Amniotic stem cell (primary cell): ENCODE measurements at places on chromosomes 12 and 14.

- no peak for DNase-seq
Observed at GRCh38 chr14:55731881-55732498, 152.0 kb downstream of the KTN1 start.

- DNase-seq: no peak
Observed at GRCh38 chr12:124653169-124653931, 85.9 kb upstream of the NCOR2 start.

DNA sequence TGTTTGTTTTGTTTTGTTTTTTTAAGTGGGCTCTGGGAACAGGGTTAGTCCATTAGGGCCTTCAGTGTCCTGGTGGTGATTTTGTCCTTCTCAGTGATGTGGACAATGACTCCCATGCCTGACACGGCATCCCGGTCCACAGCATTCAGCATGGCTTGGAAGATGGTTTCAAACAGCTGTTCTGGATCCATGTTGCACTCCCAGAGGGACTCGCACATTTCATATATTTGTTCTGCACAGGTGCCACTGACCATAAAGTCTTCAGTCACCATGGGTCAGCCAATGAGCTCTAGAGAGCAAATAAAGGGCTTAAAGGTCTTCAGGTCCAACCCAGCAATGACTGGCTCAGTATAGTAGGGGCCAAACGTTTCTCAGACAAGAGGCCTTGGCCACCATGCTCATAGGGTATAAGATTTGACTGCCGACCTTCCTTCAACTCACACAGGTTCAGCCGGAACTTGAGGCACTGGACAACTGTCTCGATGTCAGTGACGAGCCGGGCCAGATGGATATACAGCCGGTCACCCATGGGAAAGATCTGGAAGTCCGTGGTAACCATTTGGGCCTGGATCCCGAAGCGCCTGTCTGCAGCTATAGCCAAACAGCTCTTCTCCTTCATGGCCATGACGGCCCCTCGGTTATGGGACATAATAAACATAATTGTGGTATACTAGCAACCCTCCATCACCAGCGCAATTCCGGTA, 18.0 kb downstream of the OR10P1 start:
- no peak for DNase-seq

DNA sequence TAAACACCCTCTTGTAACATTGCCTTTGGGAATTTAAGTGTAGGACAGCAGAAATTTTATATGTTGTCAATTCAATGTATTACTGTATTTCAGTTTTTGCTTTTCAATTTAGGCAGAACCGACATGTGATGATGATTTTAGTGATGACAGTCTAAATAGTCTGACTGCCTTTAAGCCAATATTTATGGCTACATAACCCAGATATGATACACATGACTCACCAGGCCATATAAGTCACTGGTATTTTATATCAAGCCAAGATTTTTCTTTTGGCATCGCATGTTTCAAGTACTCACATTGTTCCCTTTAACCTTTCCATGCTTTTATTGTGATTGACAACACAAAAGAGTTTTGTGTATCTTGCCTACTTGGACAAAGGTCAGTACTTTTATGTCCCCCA, 13.6 kb upstream of the PPM1A start:
- no peak for DNase-seq

DNA sequence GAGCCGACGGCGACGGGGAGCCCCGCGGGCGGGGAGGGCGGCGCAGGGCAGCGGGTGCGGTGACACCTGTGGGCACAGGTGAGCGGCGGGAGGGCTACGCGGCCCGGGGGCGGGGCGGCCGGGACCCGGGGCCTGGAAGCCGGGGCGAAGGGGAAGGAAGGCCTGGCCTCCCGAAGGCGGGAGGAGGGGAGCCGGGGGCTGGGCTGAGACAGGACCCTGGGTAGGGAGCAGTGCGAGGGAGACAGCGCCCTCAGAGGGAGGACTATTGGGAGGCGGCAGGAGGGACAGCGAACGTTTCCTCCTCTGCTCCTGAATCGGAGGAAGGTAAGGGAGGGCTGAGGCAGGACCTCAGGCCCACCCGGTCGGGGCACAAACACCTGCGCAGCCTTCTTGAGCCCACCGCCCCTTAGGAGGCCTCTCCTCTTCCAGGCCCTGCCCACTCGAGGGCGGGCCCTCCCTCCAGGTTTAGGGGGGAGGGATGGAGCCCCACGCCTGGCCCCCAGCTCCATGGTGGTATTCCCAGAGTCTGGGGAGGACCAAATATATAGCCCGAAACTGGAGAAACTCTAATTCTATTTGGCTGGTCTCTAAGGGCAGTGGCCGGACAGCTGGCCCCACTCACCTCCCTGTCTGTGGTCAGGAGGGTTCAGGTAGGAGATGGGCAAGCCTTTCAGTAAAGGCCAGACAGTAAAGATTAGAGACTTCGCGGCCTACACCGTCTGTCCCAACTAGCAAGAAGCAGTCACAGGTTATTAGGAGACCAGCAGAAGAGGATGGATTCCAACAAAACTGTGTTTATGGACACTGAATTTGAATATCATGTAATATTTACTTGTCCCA, 509 bp downstream of the PLEKHG6 start:
- no peak for DNase-seq

DNA sequence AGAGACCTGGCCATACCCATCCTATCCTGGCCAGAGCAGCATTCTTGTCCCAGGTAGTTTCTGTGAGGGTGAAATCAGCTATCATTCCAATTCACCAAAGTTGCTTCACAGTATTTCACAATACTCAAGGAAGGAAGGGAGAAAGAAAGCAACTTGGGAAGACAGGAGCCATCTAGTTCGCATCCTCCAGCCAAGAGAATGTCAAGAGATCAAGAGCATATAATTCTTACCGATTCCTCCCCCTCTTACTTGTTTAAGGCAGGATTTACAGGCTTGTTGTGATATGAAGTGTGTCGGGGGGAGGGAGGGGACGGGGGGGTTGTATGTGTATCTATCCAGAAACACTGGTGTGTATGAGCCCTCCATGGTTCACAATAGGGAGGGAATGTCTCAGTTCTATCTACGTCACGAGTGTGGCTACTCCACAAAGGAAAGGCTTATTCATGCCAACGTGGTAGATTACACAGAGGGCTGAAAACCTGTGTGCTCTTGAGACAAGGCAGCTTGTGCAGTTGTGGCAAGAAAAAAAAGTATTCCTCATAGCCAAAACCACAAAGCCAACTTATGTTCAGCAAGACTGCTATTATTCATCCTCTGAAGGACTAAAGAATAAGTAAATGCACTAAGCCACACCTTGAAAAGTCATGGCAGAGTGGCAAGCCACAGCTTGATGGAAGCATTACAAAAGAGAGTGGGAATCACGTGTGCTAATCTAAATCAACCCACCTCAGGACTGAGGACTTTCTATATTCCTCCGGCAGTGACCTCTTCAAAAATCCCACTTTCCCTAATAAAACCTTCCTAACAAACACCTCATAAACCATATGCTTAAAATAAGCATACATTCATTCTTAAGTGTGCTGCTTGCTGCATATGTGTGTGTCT, 35.0 kb downstream of the CORO1C start:
- peak; percentile 78 for DNase-seq

- DNase-seq: no peak
Observed at GRCh38 chr14:90578283-90578985, 181.6 kb downstream of the CALM1 start.

GRCh38 chr12:131949431-131950181, at the start of gene EP400:
EP400 (plus strand) TSS chr12:131949942; CDS start chr12:131960620, 10,678 bp downstream.
- peak; percentile 91 for DNase-seq

GRCh38 chr12:81086342-81086741, 8.5 kb downstream of the ACSS3 start:
- no peak for DNase-seq

DNA sequence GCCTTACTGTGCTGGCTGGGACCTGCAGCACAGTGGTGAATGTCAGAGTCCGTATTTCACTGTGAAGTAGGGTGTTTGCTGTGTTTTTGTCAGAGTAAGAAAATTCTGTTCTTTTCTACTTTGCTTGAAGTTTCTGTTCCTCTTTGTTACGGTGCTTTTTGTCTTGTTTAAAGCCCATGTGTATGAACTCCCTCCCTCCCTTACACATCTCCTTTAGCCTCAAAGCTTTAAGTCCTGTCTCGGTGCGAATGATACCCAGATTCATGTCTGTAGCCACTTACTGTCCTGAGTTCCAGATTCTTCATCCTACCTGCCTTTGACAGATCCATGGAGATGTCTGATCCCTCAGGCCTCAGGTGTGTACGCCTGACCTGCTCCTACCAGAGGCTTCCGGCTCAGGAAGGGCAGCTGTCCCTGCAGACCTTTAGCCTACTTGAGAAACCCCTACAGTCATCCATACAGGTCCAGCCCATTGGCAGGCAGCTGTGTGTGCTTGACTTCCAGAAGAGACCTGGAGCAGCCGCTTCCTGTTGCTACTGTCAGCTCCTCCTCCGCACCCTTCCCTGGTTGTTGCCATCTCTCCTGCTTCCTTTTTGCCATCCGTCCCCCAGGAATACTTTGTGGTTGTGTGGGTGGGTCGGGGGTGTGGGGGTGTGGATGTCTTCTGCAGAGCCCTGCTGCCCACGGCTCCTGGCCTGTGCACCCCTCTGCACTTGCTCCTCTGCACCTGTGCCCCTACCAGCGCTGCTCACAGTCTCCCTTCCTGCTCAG, 72.9 kb downstream of the DDX51 start:
- DNase-seq: no peak

DNA sequence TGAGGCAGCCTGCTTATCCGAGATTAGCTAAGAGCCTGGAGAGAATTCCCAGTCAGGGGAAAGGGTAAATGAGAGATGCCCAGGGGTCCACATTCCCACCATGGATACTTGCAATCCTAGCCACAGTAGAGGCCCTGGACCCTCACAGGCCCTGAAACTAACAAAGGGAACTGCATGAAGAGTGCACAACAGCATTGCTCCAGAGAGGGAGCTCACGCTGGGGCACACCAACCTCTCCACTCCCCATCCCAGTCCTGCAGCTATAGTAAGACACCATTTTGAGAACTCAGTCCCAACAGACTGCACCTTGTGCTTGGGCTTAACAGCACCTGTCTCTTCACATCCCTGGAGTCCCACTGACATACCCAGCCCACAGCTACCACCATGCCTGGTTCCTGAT, 30.5 kb downstream of the CEP83 start:
- DNase-seq: no peak

DNA sequence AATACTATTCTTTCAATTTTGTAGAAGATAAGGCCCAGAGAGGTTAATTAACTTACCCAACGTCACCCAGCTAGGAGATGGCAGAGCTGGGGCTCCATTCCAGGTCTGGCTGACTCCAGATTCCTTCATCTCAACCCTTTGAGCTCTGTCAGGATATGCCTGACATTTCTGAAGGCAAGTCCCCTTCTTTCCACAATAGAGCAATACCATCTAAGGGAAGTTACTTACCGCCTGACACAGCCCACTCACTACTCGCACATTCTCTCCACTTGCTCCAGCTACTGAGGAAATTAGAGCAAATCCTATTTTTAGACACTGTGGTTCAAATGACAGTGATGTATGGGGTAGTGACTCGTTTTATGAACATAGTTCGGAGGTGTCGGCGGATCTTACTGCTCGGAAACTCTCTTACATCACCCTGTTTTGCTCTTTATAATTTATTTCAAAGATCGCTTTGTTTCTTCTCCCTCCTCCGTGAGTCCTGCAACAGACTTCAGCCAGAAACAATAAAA, 2.0 kb upstream of the WSCD2 start:
- DNase-seq: no peak

DNA sequence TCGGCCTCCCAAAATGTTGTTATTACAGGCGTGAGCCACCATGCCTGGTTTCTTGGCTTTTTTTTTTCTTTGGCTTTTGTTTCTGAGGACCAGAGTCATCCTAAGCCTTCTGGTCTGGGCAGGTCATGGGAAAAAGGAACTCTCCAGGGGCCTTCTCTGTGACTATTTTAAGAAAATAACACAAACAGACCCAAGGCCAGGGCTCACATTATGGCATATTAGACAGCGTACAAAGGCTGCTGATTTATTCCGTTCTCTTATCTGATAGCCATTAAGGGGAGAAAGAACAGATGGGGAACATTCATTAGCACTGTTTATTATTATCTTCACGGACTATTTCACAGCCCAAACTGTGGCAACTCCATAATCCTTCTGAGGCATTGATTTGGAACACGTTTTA, 28.8 kb upstream of the MANSC4 start:
- DNase-seq: no peak

DNA sequence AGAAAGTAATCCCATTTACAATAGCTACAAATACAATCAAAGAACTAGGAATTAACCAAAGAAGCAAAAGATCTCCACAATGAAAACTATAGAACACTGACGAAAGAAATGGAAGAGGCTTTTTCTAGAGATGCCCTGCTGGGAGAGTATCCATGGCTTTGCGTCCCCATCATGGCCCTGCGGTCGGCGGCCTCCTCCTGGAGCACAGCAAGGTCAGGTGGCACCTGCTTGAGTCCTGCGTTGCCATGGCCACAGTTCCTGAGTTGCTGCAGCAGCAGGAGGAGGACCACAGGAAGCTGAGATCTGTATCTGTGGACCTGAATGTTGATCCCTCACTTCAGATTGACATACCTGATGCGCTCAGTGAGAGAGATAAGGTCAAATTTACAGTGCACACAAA, 143.5 kb downstream of the SLC5A8 start:
- DNase-seq: no peak

GRCh38 chr12:26245175-26245942, 50.0 kb downstream of the SSPN start:
- DNase-seq: no peak

GRCh38 chr12:114012744-114013431, 46.8 kb upstream of the RBM19 start:
- no peak for DNase-seq

- DNase-seq: no peak
Observed at GRCh38 chr12:62859321-62859737, 75.6 kb downstream of the PPM1H start.

DNA sequence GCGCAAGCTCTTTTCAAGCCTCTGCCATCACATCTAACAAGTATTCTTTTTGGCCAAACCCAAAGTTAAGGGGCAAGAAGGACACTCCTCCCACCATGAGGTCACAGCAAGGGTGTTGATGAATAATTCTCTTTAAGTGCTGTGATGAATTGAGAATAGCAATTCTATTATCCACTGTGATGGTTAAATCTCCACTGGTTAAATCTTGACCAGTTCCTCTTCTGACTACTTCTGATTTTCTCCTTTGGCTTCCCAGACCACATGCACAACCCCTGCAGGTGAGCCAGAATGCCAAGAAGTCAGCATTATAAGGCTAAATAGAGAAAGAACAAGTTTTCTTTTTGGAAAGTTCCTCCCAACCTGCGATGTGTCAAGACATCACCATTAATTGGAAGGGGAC, 90.6 kb upstream of the BCL2L14 start:
- no peak for DNase-seq

DNA sequence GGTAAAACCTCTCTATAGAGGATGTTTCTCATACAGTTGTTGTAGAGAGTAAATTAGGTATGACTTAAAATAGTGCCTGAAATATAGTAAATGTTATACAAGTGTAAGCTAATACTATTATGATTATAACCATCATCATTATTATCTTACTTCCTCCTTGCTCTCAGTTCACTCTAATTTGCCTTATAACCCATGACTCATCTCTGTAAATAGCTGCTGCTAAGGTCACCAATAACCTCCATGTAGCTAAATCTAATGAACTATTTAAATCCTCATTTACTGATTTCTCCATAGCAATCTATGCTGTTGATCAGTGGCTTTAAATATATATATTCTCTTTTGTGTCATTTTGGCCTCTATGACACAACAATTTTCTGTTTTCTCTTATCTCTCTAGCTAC, 109.6 kb downstream of the RMST start:
- DNase-seq: no peak
